ENCODE measurements at places on chromosomes 16 and 17.
A peak's percentile ranks its signal among the peaks of the same experiment; 100 is the strongest.

GRCh38 chr16:54351171-54351570, 64.6 kb upstream of the IRX3 start:
- DNase-seq: no peak

DNA sequence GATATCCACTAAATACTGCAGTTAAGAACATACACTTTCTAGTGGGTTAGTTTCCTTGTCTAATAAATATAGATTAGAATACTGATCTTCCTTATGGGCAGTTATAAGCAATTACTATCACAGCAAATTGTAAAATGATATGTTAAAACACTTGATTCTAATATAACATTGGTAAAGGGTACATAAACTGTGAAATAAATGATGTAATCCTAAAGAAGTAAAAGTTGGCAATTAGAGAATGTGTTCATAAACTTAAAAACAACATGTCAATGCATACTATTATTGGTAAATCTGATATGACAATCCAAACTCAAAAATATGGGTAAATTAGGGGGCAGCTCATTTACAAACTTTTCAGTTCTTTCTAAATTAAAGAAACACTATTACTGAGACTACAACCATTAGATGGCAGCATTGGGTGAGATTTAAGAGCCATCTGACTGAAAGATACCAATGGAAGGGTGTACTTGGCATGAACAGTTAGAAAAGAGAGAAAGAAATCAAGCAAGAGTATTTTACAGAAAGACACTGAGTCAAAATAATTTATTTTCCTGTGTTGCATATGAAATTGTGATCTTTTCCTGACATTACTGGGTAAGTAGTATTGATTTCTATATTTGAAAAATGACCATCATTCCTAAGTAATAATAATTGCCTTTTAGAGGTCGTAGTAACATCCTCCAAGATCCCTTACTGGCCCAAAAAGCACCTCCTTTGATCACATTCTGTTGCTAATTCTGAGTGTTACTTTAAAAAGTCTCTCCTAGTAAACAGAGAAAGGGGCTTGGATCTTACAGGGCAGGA, 119.6 kb downstream of the SPAG9 start:
- DNase-seq: peak; percentile 71

DNA sequence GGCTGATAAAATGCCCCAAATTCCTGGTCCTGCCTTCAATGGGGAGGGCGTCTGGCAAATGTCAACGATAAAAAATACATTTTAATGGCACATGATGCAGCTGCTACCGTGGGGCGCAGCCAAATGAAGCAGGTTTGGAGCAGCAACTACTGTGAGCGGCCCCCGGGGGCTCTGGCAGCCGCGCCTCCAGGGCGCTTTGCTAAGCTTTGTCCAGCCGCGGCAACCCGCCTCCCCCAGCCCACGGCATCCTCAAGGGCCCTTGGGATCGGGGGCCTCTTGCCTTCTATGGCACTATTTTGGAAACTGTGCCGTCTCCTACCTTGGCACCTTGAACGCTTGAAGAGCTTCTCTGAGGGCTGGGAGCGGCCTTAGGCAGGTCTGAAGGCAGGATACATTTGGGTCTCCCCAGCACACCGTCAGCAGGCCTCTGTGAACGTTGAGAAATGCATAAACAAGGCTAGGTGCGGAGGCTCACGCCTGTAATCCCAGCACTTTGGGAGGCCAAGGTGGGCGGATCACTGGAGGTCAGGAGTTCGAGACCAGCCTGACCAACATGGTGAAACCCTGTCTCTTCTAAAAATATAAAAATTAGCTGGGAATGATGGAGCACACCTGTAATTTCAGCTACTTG, 25.1 kb downstream of the TBX4 start:
- no peak for DNase-seq

DNA sequence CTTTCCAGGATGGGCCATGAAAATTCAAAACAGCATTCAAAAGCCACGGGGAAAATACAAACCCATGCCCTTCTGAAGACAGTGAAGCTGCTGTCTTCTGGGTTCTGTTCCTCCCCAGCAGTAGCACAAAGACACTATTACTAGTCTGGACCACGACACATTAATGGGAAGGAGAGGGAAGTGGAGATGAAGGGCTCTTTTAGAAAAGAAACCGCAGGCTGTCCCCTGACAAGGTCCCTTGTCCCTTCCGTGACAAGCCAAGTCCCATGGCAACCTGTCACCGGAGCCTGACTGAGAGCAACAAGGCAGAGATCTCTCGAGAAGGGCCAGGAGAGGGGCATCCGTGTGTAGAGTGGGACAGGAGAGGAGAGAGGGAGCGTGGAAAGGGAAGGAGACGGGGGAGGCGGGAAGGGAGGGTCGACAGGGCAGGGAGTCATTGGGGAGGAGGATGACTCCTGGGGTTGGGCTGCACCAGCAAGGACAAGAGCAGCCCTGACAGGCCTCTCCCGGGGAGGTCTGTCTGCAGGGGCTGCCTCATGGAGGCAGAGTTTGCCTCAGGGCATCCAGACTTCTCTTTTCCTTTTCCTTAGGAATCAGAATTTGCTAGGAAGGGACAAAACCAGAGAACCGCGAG, 436.2 kb downstream of the SLC39A11 start:
- no peak for DNase-seq

DNA sequence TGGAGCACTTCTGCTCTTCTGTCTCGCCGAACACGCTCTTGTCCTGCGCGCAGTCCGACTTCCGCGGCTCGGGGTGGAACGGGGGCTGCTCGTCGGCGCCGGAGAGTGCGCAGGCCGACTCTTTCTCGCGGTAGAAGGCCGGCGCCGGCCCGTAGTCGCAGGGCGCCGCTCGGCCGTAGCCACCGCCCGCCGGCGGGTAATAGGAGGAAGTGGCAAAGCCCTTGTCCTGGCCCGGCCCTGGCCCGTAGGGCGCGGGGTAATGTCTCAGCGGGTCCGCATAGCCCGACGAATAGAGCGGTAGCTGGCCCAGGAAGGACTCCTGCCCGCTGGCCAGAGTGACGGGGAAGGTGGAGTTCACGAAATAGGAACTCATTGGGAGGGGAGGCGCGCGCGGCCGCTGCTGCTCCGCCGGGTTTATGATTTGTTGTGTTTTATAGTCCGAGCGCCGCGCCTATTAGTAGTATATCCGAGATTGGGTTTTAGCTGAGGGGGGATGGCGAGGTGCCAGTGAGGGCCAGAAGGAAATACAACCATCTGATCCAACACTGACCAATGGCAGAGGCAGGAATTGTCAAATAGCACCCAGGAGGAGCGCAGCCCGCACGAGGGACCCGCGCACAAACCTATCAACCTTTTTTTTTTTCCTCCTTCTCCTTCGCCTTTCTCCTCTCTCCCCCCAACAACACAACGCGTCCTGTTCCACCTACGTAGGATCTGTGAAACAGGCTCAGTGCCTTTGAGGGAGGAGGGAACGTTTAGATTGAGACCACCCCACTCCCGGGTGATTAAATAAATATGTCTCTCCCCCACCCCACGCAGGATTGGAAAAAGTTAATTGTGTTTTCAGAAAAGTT, 4.4 kb upstream of the HOXB5 start:
- peak; percentile 62 for DNase-seq

- peak; percentile 96 for DNase-seq
These were observed 268.1 kb downstream of the SOX9 start for GRCh38 chr17:72388765-72389473.

GRCh38 chr16:57048095-57048494, 44.3 kb upstream of the CPNE2 start:
- no peak for DNase-seq

DNA sequence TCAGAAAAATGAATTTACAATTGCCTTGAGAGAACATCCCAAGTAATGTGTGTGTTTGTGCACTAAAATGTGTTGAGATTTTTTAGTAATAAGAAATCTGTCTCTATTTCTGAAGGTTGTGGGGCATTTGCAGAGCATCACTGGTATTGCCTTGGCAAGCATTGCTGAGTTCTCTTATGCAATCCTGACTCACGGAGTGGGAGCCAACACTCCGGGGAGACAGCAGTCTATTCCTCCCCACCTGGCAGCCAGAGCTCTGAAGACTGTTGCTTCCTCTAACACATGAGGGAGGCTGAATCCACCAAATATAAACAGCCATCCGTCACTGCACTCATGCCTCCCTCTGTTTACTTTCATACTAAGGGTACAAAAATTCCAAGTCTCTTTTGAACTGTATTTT, 10.6 kb downstream of the CNTD1 start:
- no peak for DNase-seq

DNA sequence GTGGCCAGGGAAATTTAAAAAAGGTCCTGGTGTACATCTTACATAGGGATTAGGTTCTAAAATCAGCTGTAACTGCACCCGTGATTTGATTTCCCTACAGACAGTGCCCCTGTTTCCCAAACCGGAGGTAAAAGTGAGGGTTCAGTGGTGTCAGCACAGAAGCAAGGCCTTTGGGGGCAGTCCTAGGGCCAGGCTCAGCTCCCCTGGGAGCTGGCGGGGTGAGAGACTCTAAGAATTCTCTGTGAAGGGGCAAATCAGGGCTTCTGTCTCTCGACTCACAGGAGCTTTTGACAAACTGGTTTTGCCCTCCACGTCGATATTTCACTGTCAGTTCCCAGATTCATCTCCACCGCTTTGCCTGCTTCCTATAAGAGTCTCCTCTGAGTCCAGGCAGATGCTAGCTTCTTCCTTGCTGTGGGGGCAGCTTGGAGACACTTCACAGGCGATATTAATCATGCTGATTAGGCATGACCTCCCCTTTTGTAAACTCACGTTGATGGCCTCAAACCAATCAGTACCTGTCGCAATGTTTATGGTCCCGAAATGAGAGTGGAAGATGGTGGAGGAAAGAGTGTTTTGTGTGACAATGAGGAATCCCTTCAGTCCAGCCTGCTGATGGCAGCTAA, 234.2 kb upstream of the TOX3 start:
- DNase-seq: no peak
